ENCODE measurements at places on chromosomes 12 and 14.

DNA sequence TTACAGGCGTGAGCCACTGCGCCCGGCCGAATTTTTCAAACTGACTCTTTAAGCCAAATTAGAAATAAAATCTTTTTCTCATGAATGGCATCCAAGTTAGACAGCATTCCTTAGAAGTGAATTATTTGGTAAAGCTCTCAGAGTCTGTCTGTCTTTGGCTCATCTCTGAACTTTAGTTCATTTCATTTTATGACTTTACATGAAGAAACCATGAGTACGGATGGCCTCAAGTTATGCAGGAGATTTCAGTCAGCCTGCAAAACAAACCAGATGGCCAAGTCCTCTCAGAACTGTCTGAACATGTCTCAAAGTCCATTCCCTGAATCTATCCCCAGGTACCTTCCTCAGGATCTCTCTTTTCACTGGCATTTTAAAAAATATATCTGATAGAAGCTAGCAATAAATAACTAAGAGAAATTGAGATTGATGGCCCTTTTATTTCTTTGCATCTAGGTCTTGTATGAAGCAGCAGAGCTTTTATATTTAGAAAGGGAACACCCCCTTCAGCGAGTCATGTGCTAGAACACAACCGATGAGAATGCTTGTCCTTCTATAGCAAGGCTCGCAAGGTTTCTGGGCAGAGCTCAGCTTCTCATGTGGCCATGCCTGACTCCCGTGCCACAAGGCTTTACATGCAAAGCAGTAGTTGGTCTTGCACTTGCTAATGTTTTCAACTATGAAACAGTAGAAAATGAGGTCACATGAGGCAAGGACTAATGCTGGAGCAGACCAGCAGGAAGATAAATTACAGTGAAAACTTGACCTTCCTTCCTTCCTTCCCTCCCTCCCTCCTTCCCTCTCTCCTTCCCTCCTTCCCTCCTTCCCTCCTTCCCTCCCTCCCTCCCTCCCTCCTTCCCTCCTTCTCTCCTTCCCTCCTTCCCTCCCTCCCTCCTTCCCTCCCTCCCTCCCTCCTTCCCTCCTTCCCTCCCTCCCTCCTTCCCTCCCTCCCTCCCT lies 125.0 kb downstream of the AKAP6 start:
- DNase-seq, result no peak

GRCh38 chr12:15563663-15564062 lies 225.5 kb downstream of the EPS8 start:
- no peak for DNase-seq

DNA sequence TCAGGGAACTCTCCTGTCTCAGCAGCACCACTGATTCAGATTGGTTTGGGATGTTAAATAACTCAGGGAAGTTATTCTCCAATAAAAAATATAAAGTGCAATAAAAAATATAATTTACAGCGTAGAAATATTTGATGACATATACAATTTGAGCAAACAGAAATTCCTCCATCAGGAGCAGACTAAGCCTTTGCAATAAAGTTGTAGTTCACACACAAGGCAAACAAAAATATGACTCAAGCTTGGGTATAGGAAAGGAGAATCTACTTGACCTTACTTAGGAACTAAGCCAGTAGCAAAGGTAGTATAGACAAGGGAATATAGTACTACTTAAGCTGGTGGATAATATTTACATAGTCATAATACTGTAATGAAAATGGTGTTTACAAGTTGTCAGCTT lies 264.1 kb downstream of the KIF21A start:
- DNase-seq, result no peak

DNA sequence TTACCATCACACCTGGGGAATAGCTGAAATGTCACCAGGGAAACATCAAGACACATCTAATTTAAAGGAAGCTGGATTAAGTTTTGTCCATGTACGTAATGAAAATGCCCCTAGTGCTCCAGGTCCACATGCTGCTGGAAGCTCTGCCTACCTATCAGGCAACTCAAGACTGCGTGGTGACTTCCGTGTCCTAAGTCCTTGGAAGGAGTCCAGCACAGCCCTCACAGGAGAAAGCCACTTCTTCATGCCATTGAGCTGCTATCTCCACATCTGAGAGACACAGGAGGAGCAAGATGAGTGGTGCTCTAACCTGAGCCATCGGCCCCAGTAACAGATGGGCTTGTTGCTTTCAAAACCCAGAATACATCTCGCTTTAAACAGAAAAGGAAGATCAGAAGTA lies 316.4 kb downstream of the DPF3 start:
- no peak for DNase-seq

- no peak for DNase-seq
Measured at GRCh38 chr12:112096667-112097066, 11.9 kb downstream of the NAA25 start.

- DNase-seq, result no peak
Measured at GRCh38 chr14:54001189-54001878, 44.7 kb upstream of the BMP4 start.

DNA sequence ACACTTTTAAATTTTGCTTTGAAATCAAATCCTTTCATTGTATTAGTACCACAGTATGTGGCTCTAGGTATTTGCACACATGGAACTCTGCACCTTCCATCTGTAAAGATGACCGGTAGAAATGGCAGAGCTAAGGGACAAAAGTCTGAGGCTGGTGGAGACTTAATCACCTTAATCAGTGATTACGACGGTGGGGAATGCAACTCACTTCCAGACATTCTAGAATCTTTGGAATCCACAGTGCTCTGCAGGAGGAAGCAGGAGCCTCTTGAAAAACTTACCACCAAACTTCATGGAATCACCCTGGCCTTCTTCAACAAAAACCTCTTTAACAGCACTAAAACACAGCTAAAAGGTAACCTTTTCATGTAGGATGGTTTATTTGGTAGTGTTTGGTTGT lies 3.9 kb upstream of the DACT1 start:
- no peak for DNase-seq

DNA sequence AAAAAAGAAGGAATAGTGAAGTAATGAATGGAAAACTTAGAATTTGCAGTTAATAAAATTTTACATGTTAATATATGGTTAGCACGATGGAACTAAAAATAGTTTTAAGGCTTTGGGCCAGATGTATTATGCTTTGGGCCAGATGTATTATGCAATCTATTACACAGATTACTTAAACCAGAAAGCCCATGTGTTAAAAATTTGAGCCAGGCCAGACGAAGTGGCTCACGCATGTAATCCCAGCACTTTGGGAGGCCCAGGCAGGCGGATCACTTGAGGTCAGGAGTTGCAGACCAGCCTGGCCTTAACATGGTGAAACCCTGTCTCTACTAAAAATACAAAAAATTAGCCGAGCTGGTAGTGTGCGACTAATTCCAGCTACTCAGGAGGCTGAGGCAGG lies 17.2 kb downstream of the IFT81 start:
- DNase-seq, result no peak

DNA sequence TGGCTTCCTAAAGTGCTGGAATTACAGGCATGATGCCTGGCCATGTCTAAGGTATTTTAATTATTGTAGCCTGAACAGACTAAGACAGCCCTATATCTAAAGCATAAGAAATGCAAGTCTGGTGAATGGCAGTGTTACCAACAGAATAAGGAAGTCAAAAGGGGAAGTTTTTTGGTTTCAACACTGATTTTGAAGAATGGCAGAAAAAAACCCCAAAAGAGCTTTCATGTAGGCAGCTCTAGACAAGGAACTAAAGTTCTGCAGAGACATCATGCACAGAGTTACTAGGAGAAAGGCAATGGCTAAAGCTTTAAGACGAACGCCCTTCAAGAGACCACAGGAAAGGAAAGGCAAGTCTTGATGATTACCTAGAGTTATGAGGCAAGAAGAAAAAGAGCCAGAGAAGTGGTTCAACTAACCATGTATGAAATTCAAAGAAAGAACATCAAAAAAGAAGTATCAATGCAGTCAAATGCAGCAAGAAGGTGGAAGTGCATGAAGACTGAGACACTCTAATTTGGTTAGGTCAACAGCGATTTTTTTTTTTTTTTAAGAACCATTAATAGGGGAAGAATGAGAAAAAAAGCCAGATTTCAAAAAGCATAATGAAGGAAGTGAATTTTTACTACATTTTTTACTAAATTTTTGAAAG lies 50.8 kb downstream of the RPS6KA5 start:
- no peak for DNase-seq

Data from stimulated activated CD4-positive, alpha-beta T cell treated with anti-CD3 and anti-CD28 coated beads, TNF-alpha, amount 100 ng/mL, for 48 hours (primary cell).